Activated CD4-positive, alpha-beta T cell treated with anti-CD3 and anti-CD28 coated beads, Interleukin-2, amount 10 ng/mL, durations not matched to agents 7 days and 5 days (primary cell): ENCODE measurements at places on chromosomes 6 and 20.

DNA sequence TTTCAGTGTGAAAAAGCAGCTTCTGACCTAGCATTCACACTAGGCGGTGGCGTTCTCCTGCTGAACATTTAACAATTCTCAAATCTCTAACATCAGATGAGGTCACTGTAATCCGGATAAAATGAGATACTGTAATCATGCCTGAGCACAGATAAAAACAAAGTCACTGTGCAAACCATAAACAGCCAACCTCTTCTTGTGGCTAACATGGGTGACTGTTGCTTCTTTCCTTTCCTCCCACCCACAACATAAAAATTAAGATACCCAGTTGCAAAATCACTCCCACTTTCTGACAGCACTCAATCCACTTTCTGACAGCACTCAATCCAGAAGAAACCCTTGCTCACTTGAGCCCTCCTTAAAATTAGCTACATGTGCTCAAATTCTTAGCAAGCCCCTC, 11.5 kb upstream of the ALDH8A1 start:
- DNase-seq = no peak

DNA sequence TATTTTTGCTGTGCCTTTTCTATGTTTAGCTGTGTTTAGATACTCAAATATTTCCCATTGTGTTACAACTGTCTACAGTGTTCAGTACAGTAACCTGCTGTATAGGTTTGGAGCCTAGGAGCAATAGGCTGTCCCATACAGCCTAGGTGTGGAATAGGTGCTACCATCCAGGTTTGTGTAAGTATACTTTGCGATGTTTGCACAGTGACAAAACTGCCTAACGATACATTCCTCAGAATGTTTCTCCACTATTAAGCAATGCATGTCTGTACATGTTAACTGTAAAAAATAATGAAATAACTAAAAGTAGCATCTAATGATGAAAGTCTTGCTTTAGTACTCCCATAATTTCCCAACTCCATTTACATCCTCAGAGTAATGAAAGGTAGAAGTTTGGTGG, 46.0 kb downstream of the SERAC1 start:
- no peak for DNase-seq

DNA sequence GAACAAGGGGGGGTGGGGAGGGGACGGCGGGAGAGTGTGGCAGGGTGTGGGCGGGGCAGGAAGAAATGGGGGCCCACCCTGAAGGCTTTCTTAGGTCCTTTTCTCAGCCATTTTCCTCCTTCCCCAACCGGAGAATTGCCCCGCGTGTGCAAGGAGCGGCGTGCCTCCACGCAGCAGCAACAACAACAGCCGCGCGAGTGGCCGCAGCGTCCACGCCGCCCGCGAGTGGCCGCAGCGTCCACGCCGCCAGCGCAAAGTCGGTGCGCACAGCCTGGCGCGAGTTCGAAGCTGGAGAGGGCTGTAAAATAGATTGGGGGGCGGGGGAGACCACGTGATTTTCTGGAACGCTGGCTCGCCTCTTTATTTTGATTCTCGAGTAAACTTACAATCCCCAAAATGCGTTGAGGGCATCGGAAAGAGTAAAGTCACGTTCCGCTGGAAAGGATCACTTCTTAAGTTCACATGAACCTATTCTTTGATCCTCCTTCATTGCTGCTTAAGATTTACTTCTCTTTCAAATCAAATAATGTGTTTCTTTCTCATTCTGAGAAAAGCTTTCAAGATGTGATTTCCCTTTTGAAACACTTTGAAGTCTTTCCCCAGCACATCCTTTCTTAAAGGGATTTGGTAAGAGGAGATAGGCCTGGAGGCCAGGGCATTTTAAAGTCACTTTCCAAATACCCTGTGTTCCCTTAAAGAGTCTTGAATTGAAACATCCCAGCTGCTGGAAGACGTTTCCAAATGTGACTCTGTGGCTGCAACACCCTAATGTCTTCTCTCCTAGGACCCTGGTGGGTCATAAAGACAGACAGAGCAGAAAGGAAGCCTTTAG, 66.7 kb upstream of the ZNF217 start:
- DNase-seq = peak; percentile 52

DNA sequence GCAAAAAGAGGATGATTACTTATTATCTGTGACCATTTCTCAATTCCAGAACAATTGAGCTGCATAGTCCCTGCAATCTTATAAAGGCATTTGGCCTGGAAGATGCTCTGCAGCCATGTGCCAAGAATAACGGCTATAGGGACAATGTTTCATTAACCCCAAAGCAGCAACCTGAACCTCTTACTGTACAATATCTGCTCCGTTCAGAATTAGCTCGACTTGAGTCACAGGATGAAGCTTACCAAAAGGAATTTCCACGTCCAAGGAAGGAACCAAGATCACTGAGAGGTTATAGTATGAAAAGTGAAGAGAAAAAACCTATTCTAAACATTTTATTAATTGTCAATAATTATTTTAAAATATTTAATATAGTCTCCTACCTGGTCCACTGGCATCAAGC, 167.3 kb upstream of the GMDS start:
- DNase-seq = no peak

GRCh38 chr20:47262008-47262364, 94.5 kb downstream of the ZMYND8 start:
- no peak for DNase-seq
